ENCODE measurements at places on chromosomes 2 and 18.

- no peak for DNase-seq
Measured at GRCh38 chr2:181318504-181319280, 138.5 kb upstream of the ITGA4 start.

DNA sequence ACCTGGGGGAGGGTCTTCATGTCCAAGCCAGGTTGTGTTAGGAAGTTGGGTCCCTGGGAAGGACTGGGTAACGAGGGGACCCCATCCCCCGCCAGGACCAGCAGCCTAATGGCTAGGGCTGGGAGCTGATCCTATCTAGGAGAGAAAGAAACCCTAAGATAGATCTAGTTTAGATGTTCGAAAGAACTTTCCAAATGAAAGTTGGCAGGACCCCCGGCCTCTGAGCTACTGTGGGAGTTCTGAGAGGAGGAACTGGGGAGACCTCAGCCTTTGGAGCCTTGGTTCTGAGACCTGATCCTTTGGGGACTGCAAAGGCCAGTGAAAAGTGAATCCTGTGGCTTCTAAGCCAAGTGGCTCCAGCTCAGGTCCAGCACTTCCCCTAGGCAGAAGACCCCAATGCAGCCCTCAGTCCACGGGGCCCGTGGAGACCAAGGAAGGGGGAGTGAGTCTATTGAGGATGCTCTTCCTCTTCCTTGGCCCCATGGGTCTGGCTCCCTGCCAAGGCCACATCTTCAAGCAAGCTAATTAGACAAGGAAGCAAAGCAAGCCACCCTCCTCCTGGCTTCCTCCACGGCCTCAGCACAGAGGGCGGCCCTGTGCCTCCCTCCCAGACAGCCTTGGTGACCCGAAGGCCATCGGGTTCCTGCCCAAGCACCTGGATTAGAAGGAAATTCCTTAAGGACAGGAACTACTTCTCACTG is 23.5 kb downstream of the CCT7 start:
- DNase-seq: no peak

GRCh38 chr2:63899639-63900038 is 57.9 kb downstream of the UGP2 start:
- DNase-seq: no peak

DNA sequence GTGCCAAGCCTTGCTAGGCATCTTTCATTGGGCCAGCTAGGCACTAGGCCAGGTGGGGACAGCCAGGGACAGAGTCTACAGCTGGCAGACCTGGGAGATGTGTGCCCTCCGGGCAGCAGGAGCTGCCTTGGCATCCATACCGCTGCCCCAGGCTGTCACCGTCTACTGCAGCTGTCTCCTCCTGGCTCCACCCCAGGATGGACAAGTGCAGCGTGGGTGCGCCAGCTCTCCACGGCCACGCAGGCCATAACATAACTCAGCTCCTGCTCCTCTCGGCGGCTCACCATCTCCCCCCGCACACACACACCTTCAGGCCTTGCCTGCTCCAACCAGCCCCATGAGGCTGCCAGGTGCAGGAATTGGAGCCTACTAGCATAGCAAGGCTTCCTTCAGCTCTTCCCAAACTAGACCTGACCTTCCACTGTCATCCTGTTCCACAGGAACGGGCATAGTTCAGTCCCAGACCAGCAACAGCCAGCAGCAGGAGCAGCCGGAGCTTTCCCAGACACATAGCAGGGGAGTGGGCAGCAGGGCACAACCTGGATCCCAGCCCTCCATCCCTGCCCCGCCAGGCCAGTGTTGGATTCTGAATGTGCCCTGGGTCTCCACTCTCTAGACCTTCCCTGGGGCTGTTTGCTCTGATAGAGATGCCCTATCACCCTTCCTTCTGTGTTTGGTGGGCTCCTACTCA is 2.5 kb upstream of the ADRA2B start:
- DNase-seq: no peak

DNA sequence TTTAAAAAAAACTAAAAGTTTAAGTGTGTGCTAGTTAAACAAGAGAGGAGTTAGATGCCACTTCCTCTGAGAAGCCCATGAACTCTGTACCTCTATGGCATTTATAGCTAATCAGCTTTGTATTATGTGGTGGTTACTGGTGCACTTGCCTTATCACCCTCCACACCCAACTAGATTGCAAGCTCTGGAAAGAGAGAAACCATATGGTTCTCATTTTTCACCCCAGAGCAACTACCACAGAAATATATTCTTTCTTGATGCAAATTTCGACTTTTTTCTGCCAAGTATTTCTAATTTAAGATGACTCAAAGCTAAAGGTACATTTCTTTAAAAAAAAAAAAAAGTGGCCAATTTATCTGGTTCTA is 24.2 kb downstream of the RAPH1 start:
- DNase-seq: no peak

- DNase-seq: no peak
Measured at GRCh38 chr18:28684746-28685355, 507.9 kb upstream of the CDH2 start.

DNA sequence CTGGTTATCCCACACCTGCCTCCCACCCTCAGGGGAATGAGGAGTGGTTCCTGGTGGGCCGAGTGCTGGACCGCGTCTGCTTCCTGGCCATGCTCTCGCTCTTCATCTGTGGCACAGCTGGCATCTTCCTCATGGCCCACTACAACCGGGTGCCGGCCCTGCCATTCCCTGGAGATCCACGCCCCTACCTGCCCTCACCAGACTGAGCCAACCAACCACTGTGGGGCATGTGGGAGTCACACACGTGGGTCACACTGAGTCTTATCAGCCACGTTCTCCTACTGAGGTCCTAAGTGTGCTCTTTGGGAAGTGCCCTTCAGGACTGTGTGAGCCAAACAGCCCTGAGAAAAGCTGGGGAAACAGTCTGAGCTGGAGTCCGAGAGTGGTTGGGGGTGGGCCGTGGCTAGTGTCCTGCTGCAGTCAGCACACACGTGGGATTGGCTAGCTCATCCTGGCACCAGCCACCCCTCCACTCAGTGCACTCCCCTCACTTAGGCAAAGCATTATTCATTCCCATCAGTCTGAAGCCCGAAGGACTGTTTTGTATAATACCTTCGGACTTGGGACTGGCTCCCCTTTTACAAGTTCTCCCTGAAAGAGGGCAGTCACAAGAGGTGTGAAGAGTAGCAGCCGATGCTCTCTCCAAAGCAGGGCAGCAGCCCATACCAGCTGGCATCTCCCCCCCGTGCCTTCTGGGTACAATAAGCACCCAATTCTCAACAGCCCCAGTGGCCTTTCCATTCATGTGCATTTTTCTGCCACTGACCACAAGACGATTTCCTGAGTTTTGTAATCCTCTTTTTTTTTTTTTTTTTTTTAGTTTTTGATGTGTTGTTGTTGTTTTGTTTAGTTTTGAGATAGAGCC is 4.6 kb downstream of the TIGD1 start:
- DNase-seq: no peak

- DNase-seq: no peak
Measured at GRCh38 chr2:224405412-224405811, 3.5 kb upstream of the FAM124B start.

GRCh38 chr18:11064727-11065460 is 84.5 kb downstream of the PIEZO2 start:
- no peak for DNase-seq

GRCh38 chr2:26274058-26274613 is 29.4 kb downstream of the HADHB start:
- no peak for DNase-seq

DNA sequence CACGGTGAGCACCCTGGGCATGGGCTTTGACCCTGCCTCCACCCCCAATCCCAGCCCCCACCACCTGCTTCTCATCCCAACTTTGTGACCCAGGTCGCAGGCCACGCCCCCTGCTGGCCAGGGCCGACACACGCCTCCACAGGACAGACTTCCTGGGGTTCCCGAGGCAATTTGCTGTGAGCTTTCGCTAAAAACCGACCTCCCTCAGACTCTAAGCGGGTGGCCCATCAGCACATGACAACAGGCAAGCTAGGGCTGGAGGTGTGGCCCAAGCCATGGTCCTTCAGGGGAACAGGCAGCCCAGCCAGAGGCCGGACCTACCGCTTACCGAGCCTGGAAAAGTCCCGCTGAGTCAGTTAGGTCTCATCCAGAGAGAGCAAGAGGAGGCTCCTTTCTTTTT is 31.9 kb downstream of the C1QL2 start:
- no peak for DNase-seq

DNA sequence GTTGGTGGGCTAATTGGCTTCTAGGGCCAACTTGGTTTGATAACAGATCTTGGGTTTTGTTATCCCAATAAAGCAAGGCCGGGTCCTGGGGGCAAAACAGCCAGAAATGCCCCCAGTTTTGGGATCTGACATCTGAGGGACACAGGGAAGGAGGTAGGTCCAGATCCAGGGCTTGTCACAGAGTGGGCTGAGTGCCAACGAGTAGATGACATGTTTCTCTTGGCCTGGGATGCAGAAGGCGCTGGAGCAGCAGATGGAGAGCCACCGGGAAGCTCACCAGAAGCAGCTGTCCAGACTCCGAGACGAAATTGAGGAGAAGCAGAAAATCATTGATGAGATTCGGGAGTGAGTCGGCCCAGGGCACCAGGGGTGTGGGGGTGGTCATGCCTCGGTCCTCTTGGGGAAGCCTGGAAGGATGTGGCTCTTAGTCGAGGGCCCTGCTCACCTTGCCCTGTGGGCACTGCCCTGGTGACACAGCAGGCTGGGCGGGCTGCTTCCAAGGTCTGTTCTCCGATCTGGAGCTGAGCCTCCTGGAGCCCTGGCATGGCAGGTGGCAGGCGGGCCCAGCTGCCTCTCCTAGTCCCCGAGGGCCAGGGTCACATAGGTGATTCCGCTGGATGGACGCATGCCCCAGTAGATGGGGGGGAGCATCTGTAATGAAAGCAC is 40.2 kb upstream of the LYPD6B start:
- DNase-seq: no peak

GRCh38 chr18:52319424-52319983 is 20.5 kb upstream of the DCC start:
- DNase-seq: no peak

GRCh38 chr2:127067620-127068350 is 39.2 kb downstream of the BIN1 start:
- peak; percentile 9 for DNase-seq

DNA sequence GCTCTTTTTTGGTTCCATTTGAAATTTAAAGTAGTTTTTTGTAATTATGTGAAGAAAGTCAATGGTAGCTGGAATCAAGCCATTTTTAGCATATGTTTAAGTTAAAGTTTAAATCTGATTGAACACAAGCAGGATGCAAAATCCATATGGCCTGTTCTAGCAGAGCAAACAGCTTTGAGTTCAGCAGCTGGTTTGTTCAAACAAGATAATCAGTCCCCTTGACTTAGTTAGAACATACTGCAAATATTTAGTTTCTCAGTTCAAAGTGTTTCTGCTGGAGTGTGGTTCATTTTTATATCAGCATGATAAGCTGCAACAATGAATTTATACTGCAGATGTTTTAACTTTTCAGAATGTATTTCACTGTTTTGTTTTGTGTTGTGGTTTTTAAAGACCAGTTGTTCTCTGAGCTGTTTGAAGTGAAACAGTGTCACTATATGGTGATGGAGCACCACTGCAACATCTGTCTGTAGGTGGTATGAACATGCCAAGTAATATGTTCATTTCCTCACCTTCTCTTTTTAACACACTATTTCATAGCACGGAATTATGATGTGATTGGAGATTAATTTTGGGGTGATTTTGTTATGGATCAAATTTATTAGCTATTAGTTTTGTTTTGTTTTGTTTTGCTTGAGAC is 125.3 kb downstream of the COL4A4 start:
- no peak for DNase-seq

- no peak for DNase-seq
Measured at GRCh38 chr2:40127890-40128557, 323.9 kb downstream of the SLC8A1 start.

DNA sequence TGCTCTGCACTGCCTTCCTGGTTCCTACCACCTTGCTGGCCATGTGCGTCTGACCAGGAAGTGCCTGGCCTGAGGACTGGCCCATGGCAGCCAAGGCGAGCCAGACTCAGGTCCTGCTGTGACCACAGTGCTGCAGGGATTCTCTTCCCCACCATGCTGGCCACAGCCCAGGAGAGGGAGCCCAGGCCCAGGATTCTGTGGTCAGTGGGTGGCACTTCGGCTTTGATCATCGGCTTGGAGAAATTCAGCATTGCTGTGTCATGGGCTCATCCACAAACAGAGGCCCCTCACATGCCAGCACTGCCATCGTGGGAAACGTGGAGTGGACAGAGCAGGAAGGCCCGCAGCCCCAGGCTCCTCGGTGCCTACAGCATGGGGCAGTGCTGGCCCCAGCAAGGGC is 211.6 kb downstream of the SEPTIN10 start:
- DNase-seq: no peak

DNA sequence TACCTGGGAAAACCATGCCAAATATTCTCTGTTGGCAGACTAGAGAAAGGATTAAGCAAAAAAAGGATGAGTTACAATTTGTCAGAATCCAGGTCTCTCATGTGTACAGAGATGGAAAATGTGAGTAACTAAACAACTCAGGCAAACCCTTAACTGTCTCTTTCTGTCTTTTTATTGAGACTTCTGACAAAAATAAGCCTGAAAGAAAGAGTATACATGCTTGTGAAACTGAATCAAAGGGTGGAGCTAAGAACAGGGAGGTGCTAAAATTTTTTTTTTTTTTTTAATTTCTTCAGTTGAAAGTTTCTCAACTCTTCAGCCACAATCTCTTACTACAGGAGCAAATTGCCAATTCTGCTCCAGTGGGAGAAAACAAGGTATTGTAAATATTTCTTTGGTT is at the start of gene SERPINB10:
SERPINB10 (plus strand) TSS at position 295 of the 400 bp plus-strand sequence. CDS start 7,553 bp downstream, outside the sequence.
- no peak for DNase-seq

Data from NCI-H2107 (cell line).